Activated CD8-positive, alpha-beta memory T cell treated with anti-CD3 and anti-CD28 coated beads for 24 hours (primary cell): ENCODE measurements at places on chromosomes 7 and 10.

GRCh38 chr7:33509206-33509605 lies 379.8 kb downstream of the BBS9 start:
- DNase-seq: no peak

DNA sequence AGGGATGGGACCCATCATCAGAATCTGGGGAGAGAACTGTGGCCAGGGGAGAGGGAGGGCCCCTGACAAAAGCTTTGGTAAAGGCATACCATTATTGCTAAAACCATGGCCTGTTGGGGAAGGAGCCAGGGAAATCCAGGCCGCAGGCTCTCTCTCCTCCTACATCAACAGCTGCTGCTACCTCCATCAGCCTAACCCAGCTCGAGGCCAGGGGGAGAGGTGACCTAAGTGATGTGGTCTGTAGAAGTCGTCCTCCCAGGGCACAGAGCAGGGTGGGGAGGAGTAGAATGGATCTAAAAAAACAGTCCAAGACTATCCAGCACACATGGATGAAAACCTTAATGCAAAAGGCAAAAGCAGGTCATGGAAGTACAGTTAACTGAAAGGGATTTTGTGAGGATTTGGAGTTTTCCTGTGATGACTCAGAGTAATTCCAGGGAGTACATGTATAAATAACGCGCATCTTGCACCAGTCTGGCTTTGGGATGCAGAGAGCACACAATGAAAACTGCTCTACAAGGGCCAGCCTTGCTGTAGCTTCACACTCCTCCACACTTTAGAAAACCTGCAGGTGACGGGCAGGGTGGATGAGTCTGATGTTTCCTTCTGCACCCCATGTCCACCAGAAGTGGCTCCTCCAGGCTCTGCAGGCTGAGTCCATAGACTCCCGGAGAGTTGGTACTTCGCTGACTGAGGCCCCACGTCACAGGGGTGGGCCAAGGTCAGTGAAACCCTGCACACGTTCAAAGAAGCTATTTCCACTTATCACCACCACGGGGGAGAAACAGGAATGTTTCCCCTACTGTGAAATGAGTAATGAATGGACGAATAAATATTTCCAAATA lies 38.5 kb upstream of the MSMB start:
- DNase-seq: peak; percentile 11

- DNase-seq: no peak
Observed at GRCh38 chr7:107889992-107890391, 991 bp upstream of the DLD start.

- peak; percentile 82 for DNase-seq
Observed at GRCh38 chr10:71697938-71698709, 21.5 kb downstream of the C10orf105 start.

- DNase-seq: no peak
Observed at GRCh38 chr10:28135258-28135657, 136.4 kb upstream of the ODAD2 start.
